Skeletal muscle cell (primary cell): ENCODE measurements at places on chromosomes 2 and 18.

DNA sequence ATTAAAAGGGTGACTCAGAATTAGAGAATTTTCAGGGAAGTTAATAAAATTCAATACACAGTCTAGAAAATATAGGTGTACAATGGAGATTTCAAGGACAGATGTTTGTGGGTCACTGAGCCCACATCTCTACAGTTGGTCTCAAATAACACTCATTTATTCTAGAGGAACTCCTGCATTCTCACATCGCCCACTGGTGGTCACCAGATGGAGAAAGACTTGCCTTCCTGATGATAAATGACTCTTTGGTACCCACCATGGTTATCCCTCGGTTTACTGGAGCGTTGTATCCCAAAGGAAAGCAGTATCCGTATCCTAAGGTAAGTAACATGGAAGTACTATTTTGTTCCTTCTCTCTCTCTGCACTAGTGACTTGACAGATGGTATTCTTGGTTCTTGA lies 1297.1 kb downstream of the DPP10 start:
- no peak for DNase-seq

GRCh38 chr2:206241736-206242135 lies 32.7 kb upstream of the ZDBF2 start:
- DNase-seq = peak; percentile 12

DNA sequence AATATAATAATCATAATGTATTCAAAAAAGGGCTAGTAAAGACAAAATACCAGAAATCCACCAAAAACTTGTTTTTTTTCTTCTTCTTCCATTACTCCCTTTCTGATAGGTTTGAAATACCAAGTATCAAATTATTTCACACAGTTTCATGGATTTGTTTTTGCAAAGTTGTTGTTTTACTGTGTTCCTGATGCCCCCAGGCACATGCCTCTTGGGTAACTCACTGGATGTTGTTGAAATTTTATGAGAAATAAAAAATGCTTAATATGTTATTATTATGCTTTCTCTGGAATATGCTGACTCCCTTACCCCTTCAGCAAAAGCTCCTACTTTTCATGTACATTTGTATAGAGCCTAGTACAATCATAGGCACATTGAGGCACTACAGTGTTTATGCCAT lies 419.6 kb downstream of the NRXN1 start:
- DNase-seq = no peak

GRCh38 chr2:216765761-216766262 lies 70.5 kb upstream of the IGFBP5 start:
- no peak for DNase-seq

- DNase-seq = no peak
Measured at GRCh38 chr18:24801001-24801400, 340.6 kb downstream of the HRH4 start.

DNA sequence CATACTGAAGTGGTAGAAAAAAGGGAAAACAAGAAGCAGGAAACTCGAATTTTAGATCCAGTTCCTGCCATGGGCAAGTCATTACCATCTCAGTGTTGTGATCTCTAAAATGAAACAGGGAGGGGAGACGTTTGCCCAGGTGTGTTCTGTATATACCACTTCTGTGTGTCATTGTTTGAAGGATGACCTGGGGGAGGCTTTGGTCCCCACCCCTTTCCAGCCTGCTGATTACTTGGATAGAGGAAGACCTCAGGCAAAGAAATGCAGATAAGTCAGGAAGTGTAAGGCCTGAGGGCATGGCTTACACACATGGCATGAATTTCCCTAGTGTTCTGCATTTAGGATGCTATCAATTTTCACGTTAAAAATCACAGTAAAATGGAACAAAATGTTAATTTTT lies 205.2 kb upstream of the CXCR4 start:
- no peak for DNase-seq

GRCh38 chr18:58186258-58186948 lies 142.4 kb downstream of the NEDD4L start:
- DNase-seq = peak; percentile 24

DNA sequence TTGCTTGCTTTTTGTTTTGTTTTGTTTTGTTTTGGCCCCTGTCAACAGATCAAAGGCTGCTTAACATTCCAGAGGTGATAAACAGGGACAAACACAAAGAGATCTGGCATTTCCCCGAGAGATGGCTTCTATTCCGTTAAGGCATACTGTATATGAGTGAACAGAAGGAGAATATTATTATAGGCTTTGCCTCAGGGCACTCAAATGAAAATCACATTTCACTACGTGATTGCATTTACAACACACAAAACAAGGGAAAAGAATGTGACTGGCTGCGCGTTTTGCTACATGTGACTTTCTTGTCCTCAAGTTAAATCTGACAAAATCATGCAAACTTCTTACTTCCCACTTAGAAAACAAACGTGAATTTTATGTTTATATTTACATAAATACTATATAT lies 1037.9 kb upstream of the DDX18 start:
- DNase-seq = no peak

DNA sequence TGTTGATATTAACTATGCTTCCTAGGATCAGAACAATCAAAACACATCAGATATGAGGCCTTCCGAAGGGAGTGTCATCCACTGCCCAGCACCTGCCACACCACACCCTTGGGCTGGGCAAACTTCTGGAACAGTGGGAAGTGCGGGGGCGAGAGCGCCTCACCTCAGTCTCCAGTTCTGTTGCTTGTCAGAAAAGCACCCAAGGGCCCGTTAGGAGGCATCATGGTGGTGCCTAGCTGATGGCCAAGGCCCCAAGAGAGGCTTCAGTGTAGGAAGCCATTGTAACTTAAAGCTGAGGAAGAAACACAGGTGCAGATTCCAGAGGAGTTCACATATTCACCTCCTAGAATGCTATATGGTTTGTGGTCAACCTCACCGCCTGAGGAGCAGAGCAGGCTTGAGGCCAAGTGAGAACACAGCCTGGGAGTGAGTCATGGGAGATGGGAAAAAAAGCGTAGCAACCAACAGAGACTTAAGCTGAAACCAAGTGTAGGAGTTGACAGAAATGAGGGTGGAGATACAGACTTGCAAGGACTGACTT lies 85.1 kb upstream of the ATL2 start:
- DNase-seq = peak; percentile 81

- DNase-seq = peak; percentile 93
Measured at GRCh38 chr2:145692971-145693478, 1173.1 kb upstream of the ZEB2 start.

GRCh38 chr2:200482194-200482593 lies 27.7 kb downstream of the KCTD18 start:
- no peak for DNase-seq

- DNase-seq = no peak
Measured at GRCh38 chr2:105252271-105252670, 10.7 kb downstream of the GPR45 start.

DNA sequence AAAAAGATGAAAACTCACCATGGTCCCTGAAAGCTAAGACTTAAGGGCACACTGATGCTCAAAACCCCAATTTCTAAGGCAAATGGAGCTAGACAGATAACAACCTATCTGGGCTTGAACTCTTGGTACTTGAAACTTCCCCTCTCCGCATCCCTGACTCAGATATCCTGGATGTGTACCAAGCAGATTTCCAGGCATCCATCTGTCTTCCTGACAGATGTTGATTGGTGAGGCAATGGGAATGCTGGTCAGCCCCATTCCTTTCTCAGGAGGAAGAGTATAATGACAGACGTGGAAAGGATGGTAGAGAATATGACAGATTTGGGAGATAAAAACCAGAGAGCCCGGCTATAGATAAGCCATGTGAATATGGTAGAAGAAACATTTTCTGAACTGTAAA lies 69.2 kb downstream of the ADD2 start:
- DNase-seq = no peak

DNA sequence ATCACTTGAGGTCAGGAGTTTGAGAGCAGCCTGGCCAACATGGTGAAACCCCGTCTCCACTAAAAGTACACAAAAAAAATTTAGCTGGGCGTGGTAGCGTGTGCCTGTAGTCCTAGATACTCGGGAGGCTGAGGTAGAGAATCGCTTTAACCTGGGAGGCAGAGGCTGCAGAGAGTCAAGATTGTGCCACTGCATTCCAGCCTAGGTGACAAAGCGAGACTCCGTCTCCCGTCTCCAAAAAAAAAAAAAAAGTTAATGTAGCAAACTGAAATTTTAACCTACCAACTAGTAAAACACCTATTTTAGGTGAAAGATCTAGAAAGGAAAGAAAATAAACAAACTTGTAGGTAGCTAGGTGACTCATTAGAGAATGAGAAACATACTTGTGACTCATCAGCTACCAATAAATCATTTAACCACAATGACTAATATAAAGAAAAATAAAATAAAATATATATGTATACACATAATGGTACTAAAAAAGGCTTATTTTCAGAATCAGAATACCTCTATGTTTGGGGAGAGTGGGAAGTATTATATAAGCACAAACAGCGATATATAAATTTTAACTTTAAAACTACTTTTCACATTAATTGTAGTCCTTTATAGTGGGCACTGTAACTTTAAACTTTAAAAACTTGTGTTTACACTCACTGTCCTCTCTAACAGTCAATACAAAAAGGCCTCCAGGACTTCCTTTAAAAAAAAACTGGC lies 36.6 kb downstream of the DARS1 start:
- no peak for DNase-seq
